ENCODE measurements at places on chromosomes 7 and 10.
A peak's percentile ranks its signal among the peaks of the same experiment; 100 is the strongest.

DNA sequence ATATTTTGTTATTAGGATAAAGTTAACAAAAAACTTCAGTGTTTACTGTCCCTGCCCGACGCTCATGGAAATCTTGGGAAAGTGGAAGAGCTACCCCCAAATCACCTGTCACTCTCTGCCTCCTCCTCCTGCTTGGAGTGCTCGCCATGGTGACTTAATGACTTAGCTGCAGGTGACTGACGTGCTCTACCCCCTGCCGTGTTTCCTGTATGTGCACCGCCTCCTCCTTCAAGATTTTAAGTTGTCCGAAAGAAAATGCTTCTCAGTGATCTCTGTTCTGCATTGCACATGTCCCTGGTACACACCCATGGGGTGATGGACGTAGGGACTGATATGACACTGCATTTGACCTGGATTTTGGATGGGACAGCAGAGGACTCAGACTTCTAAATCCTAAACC, 338.8 kb upstream of the SHH start:
- DNase-seq = no peak

DNA sequence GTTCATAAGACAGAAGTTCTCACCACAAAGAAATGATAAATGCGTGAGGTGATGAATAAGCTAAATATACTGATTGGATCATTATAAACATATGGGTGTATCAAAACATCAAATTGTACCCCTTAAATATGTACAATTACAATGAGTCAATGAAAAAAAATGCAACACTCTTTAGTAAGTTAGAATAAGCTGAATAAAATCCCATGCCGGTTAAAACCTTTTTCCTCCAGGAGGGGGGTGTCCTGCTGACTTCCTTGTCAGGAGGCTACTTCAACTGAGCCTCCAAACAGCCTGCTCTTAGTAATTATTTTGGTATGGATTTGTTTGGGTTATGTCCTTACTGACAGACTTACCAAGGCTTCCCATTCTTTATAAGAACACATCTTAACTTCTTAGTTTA, 649.1 kb downstream of the INHBA start:
- DNase-seq = no peak

DNA sequence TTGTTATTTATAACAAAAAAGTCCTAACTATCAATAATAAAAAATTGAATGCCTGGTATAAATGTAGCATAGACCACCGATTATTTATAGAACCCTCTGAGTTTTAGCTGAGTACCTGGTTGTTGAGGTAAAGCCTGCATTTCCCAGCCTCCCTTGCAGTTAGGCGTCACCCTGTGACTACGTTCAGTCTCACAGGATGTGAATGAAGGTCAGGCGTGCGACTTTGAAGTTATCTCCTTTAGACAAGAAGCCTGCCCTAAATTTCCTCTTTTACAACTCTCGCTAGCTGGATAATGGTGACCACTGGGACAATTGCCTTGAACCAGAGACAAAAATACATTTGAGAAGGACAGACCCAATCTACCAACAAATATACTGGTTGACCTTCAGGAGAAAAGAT, 67.5 kb upstream of the TES start:
- DNase-seq = no peak

GRCh38 chr10:16146993-16147392, 286.7 kb upstream of the MINDY3 start:
- no peak for DNase-seq

GRCh38 chr10:36494371-36494770, 631.0 kb upstream of the ANKRD30A start:
- DNase-seq = no peak

- DNase-seq = no peak
These were observed 38.7 kb upstream of the LEP start for GRCh38 chr7:128202287-128202957.

- no peak for DNase-seq
These were observed 63.4 kb downstream of the CAV1 start for GRCh38 chr7:116588225-116588624.

DNA sequence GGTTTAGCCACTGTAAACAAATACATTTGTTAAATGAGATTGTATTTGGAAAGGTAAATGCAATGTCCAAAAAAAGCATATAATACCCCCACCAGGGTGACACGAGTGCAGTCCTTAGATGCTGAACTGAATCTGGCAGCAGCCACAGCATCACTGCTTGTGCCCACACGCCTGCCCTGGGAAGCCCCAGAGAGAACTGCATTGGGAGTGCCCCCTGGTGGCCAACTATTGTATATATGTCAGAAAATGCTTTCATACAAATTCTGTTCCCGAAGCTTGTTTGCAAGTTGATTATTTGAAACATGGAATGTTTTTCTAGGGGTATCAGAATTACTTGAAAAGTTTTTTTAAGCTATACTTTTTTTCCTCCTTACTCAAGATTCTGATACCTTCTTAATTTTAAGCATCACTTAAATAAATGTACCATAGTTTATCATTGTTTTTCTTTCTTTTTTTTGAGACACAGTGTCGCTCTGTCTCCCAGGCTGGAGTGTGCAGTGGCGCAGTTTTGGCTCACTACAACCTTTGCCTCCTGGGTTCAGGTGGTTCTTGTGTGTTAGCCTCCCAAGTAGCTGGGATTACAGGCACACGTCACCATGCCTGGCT, 50.1 kb downstream of the LANCL2 start:
- peak; percentile 81 for DNase-seq

DNA sequence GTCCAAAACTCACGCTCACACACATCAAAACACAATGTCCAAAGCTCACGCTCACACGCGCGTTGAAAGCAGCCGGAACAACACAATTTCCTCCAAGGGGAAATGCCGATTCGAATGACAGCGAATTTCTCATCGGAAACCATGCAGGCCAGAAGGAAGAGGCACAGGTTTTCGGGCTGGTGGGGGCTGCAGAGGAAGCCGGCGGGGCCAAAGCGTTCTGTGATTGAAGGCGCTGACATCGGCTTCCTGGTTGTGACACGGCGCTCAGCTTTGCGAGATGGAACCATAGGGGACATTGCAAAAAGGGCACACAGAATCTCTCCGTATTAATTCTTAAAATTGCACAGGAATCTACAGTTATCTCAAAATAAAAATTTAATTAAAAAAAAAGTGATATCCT, 61.3 kb downstream of the FOXL3 start:
- DNase-seq = peak; percentile 61
